Activated naive CD4-positive, alpha-beta T cell treated with anti-CD3 and anti-CD28 coated beads, Interleukin-2, amount 10 ng/mL, durations not matched to agents 7 days and 5 days (primary cell): ENCODE measurements at places on chromosomes 3 and 15.

- DNase-seq: no peak
Measured at GRCh38 chr15:58909616-58910015, 23.9 kb downstream of the SLTM start.

- no peak for DNase-seq
Measured at GRCh38 chr3:150377601-150378300, 30.3 kb upstream of the TSC22D2 start.

GRCh38 chr15:70072479-70072878, 25.2 kb downstream of the TLE3 start:
- DNase-seq: no peak

DNA sequence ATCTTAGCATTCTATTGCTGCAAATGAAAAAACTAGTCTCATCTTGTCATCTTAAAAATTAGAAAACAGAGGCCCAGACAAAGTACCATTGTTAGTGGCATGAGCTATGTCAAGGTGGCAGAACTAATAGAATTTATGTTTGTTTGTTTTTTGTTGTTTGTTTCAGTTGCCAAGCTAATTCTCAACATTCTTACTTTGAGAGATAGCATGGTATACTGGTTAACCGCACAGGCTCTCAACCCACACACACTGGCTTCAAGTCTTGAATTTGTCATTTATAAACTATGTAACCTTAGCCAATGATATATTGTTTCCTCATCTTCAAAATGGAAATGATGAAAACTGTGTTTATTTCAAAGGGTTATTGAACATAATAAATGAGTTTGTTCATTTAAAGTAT, 367.6 kb upstream of the PLSCR5 start:
- no peak for DNase-seq

DNA sequence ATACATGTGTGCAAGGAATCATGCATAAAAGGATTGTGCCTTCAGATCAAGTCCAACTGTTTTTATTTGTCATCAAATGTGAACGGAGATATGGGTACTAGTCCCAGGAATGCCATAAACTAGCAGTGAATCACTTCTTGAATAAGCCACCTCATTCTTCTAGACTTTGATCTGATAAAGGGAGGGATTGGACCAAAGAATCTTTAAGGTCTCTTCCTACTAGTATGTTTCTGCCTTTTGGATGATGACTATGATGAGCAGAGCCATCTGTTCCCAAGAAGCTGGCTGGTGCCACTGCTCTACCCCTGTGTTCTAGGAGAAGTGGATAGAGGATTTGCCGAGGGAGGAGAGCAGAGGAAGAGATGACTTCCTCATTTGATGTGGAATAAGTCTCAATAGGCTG, 28.8 kb upstream of the UACA start:
- DNase-seq: no peak

DNA sequence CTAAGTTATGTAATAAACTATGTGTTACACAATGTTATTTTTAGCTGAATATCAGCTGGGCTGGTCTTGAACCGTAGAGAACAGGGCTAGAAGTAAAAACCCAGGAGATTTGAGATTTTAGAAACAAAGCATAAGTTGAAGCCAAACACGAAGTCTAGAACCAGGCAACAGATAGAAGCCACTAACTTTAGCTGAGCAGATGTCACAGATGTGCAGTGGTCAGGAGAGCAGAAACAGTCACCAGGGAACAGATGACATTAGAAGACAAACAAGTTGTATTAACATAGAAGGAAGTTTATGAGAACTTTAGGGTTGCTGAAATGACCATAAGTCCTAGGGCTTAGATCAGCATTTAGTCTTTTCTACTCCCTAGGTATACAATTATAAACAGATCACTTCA, 731.0 kb downstream of the ZNF385D start:
- no peak for DNase-seq

GRCh38 chr3:168233001-168233400, 137.3 kb upstream of the GOLIM4 start:
- DNase-seq: no peak

DNA sequence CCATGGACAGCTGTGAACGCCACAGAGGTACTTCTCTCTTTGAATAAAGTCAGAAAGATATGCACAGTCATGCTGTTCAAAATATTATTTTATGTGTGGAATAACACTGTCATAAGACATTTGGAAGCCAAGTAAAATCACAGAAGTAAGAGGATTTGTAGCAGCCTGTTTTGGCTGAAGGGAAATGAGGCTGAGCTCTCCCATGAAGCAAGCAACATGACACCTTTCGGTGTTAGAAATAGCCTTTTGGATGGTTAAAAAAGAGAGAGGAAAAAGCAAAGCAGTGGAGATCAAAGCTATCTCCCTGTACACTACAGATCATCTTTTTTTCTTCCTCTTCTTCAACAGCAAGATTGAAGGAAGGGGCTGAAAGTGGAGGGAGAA, 755.3 kb downstream of the ROBO1 start:
- DNase-seq: no peak

DNA sequence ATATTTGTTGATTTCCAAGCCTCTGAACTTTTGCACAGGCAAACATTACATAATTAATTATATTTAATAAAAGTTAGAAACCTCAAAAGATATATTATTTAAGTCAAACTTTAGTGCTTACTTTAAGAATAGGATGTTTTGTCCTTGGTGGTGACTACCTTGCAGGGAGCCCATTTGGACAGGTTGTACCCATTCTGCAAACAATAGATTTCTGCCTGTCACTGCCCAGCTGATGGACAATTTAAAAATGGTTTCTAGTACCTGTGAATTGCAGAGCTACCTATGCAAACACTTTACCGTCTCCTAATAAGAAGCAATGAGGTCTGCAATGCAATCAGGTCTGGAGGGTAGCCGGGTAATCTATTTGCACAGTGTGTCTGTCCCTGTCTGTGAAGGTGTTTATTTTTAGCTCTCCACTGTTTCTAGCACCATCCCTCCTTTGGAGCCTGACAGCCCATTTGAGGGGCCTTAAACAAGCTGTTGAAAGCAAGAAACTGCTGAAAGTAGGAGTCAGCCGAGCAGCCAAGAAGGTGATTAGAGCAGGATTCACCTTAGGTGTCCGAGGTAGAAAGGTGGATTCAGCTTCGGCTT, 556.2 kb upstream of the CFAP20DC start:
- no peak for DNase-seq

- DNase-seq: no peak
Measured at GRCh38 chr3:148847351-148847750, 17.7 kb upstream of the CPA3 start.

GRCh38 chr15:60390871-60391501, 6.8 kb downstream of the ANXA2 start:
- no peak for DNase-seq

DNA sequence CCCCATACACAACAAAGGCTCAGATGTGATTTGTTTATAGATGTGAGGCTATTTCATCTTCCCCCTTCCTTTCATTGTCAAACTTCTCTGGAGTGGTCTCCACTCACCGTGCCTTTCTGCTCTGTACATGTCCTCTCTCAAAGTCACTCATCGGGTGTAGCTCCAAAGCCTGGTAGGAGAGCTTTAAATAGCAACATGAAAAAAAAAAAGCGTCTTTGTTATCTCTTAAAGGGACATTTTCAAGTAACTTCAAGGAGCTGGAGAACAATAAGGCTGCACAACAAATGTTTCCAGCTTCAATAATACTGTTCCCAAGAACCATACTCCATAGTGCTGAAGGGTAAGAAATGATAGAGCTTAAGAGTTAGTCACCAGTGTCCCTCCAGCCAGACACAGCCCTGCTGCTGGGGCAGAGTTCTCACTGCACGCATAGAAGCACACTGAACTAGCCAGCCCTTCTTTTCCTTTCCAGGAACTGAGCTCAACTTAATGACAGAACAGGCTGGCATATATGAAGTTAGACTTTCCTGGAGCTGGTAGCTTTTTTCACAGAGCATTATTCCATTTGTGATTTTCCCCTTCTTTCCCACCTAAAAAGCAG, 8.1 kb downstream of the FBXO40 start:
- no peak for DNase-seq

GRCh38 chr15:47470983-47471382, 246.3 kb upstream of the SEMA6D start:
- DNase-seq: no peak

DNA sequence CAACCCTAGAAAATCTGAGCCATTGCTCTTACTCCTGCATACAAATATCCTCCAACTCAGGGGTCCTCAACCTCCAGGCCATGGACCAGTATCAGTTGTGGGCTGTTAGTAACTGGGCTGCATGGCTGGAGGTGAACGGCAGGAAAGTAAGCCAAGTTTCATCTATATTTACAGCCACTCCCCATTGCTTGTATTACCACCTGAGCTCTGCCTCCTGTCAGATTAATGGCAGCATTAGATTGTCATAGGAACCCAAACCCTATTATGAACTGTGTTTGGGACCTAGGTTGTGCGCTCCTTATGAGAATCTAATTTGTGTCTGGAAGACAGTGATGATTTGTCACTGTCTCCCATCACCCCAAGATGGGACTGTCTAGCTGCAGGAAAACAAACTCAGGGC, 246.5 kb upstream of the CDIN1 start:
- no peak for DNase-seq

GRCh38 chr3:52839892-52840545, 5.2 kb upstream of the MUSTN1 start:
- no peak for DNase-seq

DNA sequence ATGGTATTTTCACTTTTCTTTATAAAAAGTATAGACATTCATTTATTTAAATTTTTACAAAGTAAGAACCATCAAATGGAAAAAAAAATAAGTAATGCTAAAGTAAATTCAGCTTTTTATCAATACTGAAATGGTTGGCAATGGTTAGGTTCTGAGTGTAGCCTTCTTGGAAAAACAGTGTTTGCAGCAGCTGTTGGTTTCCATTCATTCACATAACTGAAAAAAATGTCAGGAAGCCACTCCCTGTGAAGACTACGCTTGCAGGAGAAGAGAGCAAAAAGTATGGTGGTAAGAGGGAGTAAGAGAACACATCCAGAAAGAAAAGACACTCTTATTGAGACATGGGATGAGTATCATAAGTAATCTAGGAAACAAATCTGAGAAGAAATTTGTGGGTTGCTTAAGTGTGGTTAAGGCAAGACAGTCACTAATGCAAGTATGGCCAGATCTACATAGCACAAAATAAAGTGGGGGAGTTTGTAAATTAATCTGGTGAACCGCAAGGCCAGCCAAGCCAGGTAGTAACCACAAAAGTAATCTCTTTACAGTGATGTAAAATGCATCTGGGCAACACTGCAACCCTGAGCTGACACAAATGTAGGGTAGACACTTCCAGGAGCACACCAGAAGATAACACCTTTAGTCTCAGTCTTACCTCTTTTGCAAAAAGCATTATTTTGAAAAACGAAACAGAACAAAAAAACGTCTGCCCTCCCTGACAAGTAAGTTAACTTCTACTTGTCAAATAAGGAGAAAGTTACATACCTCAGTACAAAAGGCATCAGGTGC, 133.7 kb downstream of the IGSF11 start:
- no peak for DNase-seq

GRCh38 chr3:87410110-87410509, 133.7 kb upstream of the POU1F1 start:
- no peak for DNase-seq

DNA sequence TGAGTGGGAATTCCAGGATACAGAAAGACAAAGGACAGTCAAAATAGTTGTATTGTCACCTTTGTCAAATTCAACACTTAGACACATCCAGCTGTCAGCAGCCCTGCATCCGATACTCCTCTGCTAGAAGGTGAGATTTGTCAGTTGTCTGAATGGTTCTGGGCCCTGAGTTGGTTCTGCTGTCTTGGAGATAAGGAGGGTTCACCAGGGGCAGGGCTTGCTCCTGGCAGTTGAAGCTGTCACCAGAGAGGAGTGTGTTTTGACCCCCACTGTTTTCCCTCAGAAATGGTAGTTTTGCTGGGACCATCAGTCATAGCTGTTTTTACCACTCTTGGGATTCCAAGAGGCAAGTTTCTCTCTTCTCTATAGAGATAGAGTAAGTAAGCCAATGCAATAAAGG, 3.2 kb upstream of the KY start:
- DNase-seq: no peak

- DNase-seq: no peak
Measured at GRCh38 chr3:52507359-52507758, 12.2 kb downstream of the STAB1 start.

GRCh38 chr15:92075764-92076163, 222.3 kb downstream of the SLCO3A1 start:
- DNase-seq: no peak

GRCh38 chr15:78390242-78390641, 47.8 kb upstream of the IREB2 start:
- no peak for DNase-seq
